ENCODE measurements at places on chromosomes 6 and 20.

DNA sequence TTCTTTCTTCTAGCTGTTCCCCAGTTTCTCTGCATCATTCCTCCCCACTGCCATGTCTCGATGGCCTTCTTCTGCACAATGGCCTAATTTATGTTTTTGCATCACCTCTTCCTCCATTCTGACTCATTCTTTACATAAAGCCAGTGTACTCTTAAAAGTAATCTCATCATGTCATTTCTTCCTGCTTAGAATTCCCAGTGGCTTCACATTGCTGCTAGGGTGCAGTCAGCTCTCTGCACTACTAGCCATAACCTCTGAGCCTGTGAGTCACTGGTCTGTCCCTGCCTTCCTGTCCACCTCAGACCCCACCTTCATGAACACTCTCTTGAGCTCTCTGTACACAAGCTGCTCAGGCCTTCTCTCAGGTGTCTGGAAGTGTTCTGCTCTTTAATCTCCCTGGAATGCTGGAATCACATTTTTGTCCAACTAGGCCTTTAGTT, 24.1 kb upstream of the TRIM27 start:
- no peak for DNase-seq

DNA sequence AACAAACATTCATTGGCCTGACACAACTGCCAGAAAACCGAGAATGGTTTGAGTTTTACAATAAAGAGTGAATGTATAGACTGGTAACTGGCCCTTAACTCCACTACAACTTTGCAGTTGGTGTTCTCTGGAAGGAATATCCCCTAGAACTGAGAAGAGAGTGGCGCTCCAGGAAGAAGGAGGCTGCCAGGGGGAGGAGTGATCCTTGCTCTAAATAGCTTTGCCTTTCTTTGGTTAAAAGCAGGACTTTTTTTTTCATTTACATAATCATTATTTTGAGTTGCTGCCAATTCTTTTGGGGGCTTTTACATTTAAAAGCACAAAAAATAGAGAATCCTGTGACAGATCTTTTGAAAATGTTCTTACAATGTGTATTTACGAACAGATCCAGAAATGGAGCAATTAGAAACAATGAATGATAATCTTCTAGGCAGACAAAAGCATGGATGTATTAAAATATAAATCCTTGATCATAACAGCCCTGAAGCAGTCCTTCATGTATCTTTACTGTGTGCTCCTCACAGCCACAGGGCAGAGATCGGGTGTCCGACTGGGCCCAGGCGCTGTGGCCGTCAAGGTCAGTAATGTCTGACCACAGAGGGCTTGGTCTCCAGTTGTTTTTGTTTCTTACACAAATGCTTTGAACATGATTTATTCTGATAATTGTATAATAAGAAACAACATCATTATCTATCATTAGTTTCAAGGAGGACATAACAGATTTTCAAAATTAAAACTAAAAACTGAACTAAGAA, 612.2 kb downstream of the HDGFL1 start:
- no peak for DNase-seq

GRCh38 chr6:155291291-155291690, 23.0 kb downstream of the TFB1M start:
- no peak for DNase-seq

DNA sequence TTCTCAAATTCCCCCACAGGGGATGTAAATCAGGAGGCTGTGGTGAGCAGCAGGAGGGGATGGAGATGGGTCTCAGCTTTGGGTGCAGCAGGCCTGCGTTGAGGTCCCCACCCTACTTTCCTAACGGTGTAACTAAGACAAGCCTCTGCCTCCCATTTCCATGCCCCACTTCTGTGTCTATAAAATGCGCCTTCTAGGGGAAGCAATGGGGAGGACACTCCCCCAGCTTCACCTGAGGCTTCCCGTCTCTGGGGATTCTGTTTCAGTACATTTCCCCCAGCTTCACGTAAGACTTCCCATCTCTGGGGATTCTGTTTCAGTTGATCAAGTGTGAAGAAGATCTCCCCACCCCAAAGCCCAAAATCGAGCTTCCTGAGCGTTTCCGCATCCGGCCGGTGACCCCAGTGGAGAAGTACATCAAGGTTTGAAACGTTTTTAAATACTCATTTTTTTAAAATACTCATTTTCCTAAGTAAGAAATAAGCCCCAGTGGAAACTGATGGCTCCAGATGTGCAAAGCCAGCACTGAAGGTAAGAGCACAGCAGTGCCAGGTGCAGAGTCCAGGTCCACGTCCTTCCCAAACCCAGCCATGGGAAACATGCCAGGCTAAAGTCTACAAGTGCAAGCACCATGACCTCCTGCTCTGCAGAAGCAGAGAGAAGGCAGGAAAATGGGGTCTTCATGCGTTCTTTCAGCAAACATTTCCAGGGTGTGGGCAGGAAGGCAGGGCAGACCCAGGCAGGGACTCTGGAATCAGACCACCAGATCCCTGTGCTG, 73.1 kb downstream of the ANKRD60 start:
- DNase-seq: no peak

GRCh38 chr6:37820718-37821079, 1.2 kb downstream of the ZFAND3 start:
- no peak for DNase-seq

DNA sequence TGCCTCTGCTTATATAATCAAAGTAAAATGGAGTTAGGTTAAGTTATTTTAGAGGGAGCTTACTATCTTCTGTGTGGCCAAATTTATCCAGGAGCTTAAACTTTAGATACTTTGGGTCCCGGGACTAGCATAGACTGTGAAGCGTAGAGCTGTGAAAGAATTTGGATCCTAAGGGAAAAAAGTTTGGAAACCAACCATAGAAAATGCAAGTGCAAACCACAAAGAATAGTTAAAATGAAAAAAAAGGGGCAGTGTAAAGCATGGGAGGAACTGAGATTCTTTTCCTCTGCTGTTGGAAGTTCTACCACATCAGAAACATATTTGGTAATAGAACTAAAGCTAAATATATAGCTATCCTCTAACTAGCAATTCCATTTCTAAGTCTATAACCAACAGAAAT, 232.2 kb upstream of the FLRT3 start:
- DNase-seq: no peak

GRCh38 chr6:31576897-31577578, 1.7 kb downstream of the TNF start:
- no peak for DNase-seq

GRCh38 chr6:146028851-146029572, at the start of gene GRM1:
Gene GRM1 (plus strand): TSS chr6:146029062. CDS start chr6:146029518, 456 bp downstream.
- no peak for DNase-seq

GRCh38 chr20:53224851-53225250, 252.7 kb downstream of the TSHZ2 start:
- DNase-seq: no peak

DNA sequence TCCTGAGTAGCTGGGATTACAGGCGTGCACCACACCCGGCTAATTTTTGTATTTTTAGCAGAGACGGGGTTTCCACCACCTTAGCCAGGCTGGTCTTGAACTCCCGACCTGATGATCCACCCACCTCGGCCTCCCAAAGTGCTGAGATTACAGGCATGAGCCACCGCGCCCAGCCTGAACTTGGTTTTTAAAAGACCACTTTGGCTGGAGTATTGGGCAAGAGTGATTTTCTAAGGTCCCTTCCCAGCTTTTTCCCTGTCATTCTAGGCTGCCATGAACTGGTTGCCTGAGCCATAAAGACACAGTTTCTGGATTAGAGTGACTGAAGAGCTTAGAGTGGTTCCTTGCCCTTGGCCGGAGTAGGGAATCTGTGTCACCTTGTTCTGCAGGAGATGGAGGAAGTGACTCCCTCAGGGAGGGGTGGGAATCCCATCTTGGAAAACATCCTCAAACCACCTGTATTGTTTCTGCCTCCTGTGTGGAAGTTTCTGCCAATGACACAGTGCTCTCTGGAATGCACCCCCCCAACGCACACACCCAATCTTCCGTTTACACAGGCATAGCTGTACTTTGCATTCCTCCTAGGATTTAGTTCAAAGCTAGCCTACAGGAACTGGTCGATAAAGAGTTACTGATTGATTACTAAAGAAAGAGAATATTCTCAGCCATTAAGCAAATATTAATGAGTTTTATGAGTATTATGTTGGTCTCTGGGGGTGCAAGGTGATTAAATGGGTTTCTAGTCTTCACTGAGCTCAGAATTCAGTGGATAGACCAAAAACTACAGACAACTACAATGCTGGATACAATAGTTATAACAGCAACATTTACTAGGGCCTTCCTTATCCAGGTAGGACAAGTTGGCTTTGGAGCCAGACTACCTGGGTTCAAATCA, 18.2 kb downstream of the BCL2L1 start:
- DNase-seq: no peak
